ENCODE measurements at places on chromosomes 1 and 21. TPM values are rescaled to one million over a fixed set of nuclear protein-coding genes. Genes with fewer than 3 reads are reported as not detected.
A peak's percentile ranks its signal among the peaks of the same experiment; 100 is the strongest.

DNA sequence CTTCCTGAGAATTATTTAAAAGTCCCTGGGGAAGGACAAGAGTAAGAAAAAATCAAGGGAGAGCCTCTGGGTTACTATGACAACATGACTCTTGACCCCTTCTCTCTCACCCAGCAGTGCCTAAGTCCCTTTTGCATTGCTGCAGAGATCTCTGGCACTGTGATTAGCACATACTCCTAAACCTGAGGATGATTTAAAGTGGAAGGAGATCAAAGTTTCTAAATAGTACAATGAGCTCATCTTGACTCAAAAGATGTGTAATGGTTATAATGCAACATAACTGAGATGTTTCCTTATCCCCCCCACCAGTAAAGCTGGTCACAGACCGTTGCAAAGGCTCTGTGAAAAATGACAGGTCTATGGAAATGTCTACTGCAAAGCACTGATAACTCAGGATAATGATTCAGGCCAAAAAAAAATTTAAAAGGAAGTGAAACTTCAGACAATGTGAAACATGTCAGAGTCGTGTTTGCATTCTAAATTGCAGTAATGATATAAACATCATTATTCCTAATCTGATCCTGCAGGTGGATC is 519.2 kb downstream of the KIF26B start:
- H3K4me1 ChIP-seq: peaks cover 11% of the 10 kb centered on the region
- no peak overlapping the region for H3K27ac ChIP-seq
- no peaks in the 10 kb centered on the region for H3K27me3 ChIP-seq
- no peak for DNase-seq

DNA sequence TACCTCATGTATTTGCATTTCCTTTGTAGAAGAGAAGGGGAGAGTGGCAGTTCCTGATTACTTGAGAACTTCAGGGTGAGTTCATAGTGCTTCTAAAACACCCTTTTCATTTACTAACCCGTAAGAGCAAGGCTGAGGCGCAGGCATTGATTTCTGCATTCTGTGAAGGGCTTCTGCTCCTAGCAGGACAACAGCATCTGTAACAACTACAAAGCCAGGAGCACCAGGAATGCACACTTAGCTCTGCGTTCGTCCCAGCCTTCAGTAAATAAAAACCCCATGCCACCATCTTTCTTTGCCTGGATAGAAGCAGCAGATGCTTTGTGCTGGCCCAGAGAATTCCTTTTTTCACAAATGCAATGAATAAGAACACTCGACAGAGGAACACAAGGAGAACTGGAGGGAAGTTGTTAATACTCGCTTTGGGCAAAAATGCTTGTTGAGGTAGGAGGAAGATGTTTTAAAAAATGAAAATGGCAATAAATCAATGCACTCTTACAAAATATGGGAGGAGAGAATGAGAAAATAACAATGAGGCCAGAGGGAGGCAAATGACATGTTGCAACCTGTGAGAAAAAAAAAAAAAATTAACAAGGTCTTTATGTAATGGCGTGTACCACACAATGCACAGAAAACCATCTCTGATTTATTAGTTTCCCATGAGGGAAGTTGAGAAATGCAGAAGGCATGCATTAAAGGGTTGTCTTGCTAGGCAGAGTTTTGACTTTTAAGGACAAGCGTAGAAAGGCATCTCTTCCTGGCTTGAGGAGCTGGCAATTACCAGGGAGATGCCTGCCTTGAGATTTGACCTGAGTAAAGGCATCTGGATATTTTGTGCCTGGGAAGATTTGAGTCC is 418.8 kb downstream of the DISC1 start:
- no peaks in the 10 kb centered on the region for H3K27me3 ChIP-seq
- no peak for DNase-seq
- no peaks in the 10 kb centered on the region for H3K36me3 ChIP-seq
- H3K4me3 ChIP-seq: no peak overlapping the region

TBX19 gene
- 3.5 TPM for total RNA-seq

GRCh38 chr1:111213412-111213811 is 13.0 kb upstream of the DENND2D start:
- peaks cover 26% of the 10 kb centered on the region for H3K27me3 ChIP-seq
- H3K27ac ChIP-seq: no peak overlapping the region
- H3K4me3 ChIP-seq: no peak overlapping the region
- no peaks in the 10 kb centered on the region for H3K4me1 ChIP-seq
- H3K36me3 ChIP-seq: no peaks in the 10 kb centered on the region

GRCh38 chr1:159505676-159506075 is 30.1 kb downstream of the OR10J5 start:
- H3K4me3 ChIP-seq: no peak overlapping the region
- no peaks in the 10 kb centered on the region for H3K4me1 ChIP-seq
- H3K36me3 ChIP-seq: no peaks in the 10 kb centered on the region
- peaks cover 22% of the 10 kb centered on the region for H3K27me3 ChIP-seq

- no peak overlapping the region for H3K27ac ChIP-seq
- peaks cover 8% of the 10 kb centered on the region for H3K4me1 ChIP-seq
Measured at GRCh38 chr1:157092831-157093230, 6.8 kb downstream of the ETV3L start.

DNA sequence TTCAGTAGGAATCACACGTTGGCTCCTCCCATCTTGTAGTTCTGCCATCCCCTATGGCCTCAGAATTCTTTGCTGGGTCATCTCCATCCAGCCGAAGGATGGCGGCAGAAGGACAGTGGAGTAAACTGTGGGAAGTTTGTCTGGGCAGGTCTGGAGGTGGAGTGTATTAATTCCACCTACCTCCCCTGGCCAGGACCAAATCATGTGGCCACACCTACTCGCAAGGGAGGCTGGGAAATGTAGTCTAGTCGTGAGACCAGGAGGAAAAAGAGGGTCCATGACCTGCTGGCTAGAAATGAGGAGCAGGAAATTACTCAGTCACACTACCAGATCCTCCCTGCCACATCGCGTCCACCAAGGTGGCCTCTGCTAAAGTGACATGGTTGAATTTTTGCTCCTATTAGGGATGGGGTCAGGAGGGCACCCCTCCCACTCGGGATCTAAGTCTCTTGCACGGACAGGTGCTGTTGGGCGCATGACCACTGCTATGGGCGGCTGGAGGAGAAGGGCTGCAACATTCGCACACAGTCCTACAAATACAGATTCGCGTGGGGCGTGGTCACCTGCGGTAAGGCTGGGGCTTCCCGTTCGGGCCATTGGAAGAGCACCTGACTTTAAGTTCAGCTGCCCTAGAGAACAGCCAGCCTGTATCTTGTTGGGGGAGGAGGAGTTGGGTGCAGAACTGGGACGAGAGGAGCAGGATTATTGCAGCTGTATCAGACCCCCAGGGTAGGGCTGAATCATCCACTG is 19.5 kb downstream of the PLA2G5 start:
- H3K36me3 ChIP-seq: no peaks in the 10 kb centered on the region
- no peaks in the 10 kb centered on the region for H3K27me3 ChIP-seq
- no peak for DNase-seq
- H3K4me1 ChIP-seq: no peaks in the 10 kb centered on the region

PEAR1 gene
- total RNA-seq: 28.2 TPM

REG4 gene
- total RNA-seq: not detected

- no peak for DNase-seq
- no peak overlapping the region for H3K27ac ChIP-seq
- no peaks in the 10 kb centered on the region for H3K27me3 ChIP-seq
- no peaks in the 10 kb centered on the region for H3K4me1 ChIP-seq
Measured at GRCh38 chr21:46509741-46510502, 51.2 kb downstream of the DIP2A start.

DNA sequence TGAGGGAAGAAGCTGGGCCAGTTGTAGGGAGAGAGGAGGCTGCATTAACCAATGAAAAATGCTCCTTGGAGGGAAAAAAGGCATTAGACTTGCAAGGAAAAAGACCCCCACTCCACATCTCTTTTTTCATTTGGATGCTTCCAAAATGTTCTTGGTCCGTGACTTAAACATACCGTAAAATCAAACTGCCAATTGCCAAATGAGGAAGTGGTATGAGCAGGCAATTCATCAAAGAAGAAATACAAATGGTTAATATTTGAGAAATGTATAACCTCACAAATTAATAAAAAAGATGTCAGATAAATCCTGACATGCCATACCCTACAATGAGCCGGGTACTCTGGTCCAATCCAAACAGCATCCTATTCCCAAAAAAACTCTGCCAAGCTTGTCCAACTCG is 30.6 kb downstream of the KANK4 start:
- H3K36me3 ChIP-seq: no peaks in the 10 kb centered on the region
- H3K4me3 ChIP-seq: no peak overlapping the region
- peaks cover 22% of the 10 kb centered on the region for H3K4me1 ChIP-seq
- H3K27ac ChIP-seq: no peak overlapping the region

- H3K4me1 ChIP-seq: peaks cover 24% of the 10 kb centered on the region
- DNase-seq: peak; percentile 98
- H3K4me3 ChIP-seq: peak within 1 kb of the TSS; percentile 97
- no peaks in the 10 kb centered on the region for H3K36me3 ChIP-seq
Measured at GRCh38 chr1:119647734-119648619, at the start of gene ZNF697. ZNF697 (minus strand) TSS chr1:119648266; CDS start chr1:119626100, 22,166 bp downstream.

DNA sequence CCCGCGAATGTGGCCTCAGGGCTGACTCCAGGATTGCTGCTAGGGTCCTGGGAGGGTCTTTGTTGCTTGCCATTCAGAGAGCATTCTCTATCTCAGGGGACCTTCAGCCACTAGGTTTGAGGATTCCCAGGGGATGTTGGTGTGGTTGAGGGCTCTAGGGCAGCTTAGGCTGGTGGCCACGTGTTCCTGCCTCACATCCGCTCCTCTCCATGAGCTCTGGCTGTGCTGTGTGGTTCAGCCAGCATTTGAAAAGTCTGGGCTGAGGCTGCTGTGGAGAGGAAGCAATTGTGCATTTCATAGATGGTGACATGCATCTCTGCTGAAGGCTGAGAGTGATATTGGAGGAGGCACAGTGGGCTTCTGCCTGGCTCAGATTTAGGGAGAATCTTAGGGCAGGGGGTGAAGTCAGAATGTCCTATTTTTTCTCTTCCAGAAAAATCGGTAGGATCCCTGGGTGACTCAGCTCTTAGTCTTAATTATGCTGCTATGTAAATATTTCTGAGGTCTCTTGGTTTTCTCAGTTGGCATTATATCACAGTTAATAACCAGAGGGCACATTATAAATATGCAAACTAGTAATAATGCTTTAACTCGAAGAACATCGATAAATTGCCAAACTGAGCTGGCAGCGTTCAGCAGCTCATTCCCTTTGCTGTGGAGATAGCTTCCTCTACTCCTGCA is 182.3 kb downstream of the CAMTA1 start:
- peaks cover 7% of the 10 kb centered on the region for H3K4me1 ChIP-seq
- H3K27me3 ChIP-seq: peaks cover 32% of the 10 kb centered on the region
- no peak overlapping the region for H3K4me3 ChIP-seq
- no peak for DNase-seq

DNA sequence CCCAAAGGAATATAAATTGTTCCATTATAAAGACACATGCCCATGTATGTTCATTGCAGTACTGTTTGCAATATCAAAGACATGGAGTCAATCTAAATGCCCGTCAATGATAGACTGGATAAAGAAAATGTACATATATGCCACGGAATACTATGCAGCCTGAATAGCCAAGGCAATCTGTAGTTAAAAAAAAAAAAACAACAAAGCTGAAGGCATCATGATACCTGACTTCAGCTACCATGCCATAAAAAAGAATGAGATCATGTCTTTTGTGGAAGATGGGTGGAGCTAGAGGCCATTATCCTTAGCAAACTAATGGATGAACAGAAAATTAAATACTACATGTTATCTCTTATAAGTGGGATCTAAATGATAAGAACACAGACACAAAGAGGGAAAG is 36.0 kb downstream of the GPR88 start:
- peaks cover 3% of the 10 kb centered on the region for H3K36me3 ChIP-seq
- H3K27me3 ChIP-seq: peaks cover 15% of the 10 kb centered on the region
- DNase-seq: no peak
- no peak overlapping the region for H3K4me3 ChIP-seq
- H3K4me1 ChIP-seq: no peaks in the 10 kb centered on the region

CCDC28B gene
- 24.0 TPM for total RNA-seq

PGBD5 gene
- 1.1 TPM for total RNA-seq

GRCh38 chr1:35691080-35691479 is 27.6 kb downstream of the C1orf216 start:
- H3K27ac ChIP-seq: no peak overlapping the region
- H3K27me3 ChIP-seq: peaks cover 58% of the 10 kb centered on the region
- no peak overlapping the region for H3K4me3 ChIP-seq
- no peaks in the 10 kb centered on the region for H3K36me3 ChIP-seq
- H3K4me1 ChIP-seq: no peaks in the 10 kb centered on the region

TSPAN2 gene
- total RNA-seq: 3.5 TPM

- no peak overlapping the region for H3K4me3 ChIP-seq
- H3K36me3 ChIP-seq: no peaks in the 10 kb centered on the region
- DNase-seq: no peak
- H3K27ac ChIP-seq: no peak overlapping the region
- H3K27me3 ChIP-seq: no peaks in the 10 kb centered on the region
- peaks cover 13% of the 10 kb centered on the region for H3K4me1 ChIP-seq
Measured at GRCh38 chr1:104919188-104919587, 1169.5 kb downstream of the AMY1C start.

CPLANE2 gene
- total RNA-seq: 11.8 TPM

PTGS2 gene
- 3.1 TPM for total RNA-seq

CLEC20A gene
- total RNA-seq: not detected

GRCh38 chr1:81414488-81415015 is 386.2 kb upstream of the ADGRL2 start:
- DNase-seq: no peak
- no peaks in the 10 kb centered on the region for H3K27me3 ChIP-seq
- no peaks in the 10 kb centered on the region for H3K4me1 ChIP-seq

GRCh38 chr1:239128541-239128940 is 257.8 kb upstream of the CHRM3 start:
- H3K4me3 ChIP-seq: no peak overlapping the region
- no peak for DNase-seq
- no peaks in the 10 kb centered on the region for H3K27me3 ChIP-seq
- H3K27ac ChIP-seq: no peak overlapping the region
- no peaks in the 10 kb centered on the region for H3K4me1 ChIP-seq

GBP5 gene
- total RNA-seq: not detected

Data from osteocyte (in vitro differentiated cells).